ENCODE measurements at places on chromosomes 3 and 15.

- no peak for DNase-seq
These were observed 753.9 kb downstream of the TUSC7 start for GRCh38 chr3:117463276-117464115.

DNA sequence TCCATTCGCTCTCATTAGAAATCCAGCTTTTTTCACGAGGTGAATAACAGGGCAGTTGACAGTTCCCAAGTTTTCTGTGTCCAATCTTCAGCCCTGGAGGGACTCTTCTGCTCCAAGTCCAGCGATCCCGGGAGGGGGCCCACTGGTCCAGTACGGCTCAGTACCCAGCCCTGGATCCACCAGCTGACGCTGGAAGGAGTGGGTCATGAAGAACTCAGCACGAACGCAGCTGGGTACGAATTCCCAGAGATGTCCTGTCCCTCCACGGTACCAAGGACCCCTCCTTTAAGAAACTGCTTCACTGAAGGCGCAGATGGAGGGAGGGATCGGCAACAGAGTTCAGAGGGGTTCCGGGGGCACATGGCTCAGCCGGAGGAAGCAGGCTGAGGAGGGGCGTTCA is 16.5 kb upstream of the CLK3 start:
- no peak for DNase-seq

DNA sequence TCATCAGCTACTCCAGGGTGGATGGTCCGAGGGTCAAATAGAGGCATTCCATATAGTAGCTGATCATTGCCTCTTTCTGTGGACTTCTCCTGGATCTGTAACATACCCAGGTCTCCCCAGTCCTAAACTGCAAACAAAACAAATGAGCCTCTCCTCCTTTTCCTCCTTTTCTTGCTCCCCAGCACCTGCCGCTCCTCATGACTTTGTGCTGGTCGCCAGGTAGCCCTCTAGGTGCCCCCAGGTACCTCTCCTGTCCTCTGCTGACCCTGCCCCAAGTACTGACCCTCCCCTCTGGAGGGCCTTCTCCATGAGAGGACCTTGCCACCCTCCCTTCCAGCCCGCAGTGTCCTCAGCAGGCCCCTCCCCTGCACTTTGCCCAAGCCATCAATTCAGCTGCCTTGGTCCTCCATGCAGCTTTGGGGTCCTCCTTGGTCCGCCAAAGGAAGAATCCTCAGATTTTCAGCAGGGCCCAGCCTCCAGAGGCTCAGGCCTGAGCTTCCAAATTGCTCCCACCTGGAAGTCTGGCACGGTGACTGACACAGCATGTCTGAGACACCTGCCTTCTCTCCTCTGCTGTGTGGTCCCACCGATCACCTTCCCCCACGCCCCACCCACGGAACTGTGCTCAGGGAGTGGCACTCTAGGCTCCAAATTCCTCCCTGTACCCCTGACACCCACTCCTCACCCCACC is 111.0 kb downstream of the LRRK1 start:
- DNase-seq = no peak

GRCh38 chr3:50150863-50151686 is 4.0 kb upstream of the SEMA3F start:
- DNase-seq = peak; percentile 59

GRCh38 chr3:107740992-107741896 is 218.5 kb downstream of the BBX start:
- peak; percentile 14 for DNase-seq

DNA sequence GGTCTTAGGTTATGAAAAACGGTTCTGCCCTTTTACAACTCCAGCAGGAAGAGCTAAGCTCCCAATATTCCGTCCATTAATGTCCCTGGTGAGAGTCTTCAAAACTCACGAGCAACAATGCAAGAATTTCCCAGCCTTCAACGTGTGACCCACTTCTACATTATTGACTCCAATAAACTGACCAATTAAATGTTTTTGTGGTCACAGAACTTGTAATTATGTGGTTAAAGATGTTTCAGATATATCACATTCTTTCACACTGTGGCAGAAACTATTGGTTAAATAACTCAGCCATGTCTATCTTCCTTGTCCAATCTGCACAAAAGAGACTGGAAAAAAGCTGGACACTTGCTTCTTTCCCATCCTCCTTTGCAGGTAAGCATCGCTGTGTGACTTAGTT is 286.6 kb upstream of the ADAMTS9 start:
- DNase-seq = no peak

GRCh38 chr3:26422415-26422814 is 200.2 kb upstream of the LRRC3B start:
- DNase-seq = no peak

DNA sequence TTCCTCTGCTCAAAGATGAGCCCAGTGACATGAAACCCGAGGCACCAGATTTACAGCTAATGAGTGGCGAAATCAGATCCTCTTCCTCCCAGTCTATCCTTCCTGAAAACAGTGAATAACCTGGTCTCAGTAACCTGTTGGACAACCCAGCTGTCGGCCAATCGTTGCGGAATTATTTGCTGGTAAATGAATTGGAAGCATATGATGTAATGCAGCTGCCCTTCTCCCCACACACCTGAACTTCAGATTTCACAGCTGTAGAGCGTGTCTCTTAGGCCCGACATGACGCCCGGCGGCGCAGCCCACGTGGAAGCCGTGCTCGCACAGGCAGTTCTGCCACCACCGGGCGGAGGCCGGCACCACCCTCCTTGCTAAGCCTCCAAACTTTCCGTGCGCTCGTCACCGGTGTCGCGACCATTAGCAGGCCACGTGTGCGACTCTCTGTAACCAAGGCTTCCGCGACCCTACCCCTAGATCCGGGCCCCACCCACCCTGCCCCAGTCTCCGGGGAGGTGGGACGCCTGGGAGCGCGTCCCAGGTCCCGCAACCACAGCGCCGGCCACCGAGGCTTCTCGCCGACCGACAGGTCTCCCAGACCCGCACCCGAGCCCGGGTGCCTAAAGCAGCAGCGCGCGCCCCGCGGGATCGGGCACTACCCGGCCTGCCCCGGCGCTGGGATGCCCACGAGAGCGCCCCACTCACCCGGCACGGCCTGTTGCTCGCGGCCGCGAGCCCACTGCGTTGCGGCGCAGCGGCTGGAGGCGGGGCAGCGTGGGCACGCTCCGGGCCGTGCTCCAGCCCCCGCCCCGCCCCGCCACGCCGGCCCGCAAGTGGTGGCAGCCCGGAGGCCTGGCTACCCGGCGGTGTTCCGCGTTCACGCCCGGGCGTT is at the start of gene RIOX2:
RIOX2 (minus strand) TSS at position 753 of the 889 bp plus-strand sequence. CDS start 4,838 bp downstream, outside the sequence.
- peak; percentile 71 for DNase-seq

DNA sequence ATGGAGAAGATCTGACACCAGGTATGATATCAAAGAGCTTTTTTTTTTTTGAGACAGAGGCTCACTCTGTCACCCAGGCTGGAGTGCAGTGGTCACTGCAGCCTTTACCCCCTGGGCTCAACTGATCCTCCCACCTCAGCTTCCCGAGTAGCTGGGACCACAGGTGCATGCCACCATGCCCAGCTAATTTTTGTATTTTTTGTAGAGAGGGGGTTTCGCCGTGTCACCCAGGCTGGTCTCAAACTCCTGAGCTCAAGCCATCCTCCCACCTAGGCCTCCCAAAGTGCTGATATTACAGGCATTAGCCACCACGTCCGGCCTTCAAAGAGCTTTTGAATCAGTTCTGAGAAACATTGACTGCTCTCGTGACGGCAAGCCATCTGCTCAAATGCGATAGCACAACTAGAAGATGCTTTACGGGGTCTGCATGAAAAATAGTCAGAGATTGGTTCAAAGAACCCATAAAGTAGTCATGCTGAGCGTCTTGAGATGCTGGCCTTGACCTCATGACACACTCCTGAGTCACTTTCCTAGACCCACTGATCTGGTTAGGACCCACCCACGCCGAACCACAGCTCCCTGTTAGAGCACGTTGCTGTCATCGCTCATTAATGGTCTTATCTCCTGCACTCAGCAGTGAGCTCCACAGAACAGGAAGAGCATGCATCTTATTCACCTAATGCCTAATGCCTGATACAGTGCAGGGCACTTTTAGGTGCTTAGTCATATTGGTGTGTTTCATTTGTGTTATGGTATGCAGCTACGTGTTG is 57.0 kb upstream of the NR2F2 start:
- DNase-seq = peak; percentile 97

GRCh38 chr3:8436661-8437287 is 64.8 kb upstream of the LMCD1 start:
- no peak for DNase-seq

DNA sequence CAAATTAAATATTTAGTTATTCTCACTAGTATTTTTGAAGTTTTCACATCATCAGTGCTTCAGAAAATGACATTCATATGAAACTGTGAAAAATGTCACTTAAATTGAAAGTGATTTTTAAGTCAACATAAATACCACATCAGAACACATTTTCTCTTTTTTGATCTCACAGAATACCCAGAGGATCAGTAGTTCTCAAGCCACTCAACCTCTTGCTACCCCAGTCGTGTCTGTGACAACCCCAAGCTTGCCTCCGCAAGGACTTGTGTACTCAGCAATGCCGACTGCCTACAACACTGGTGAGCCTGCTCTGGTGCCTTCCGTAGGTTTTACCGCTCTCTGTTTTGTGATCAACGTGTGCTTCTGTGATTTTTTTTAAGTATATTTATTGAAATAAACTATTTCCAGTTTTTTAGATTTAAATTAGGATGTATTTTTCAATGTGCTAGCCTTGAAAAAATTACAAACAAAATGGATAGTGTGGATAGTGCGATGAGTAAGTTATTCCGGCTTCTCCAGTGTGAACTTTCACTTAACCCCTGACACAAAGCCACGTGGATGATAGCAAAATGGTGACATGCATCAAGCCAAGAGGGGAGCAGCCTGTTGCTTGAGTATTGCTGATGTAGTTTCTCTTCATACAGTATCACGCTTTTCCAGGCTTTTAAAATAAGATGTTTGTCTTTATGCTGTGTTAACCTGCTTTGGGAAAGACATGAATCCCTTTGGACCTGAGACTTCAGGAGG is 26.5 kb downstream of the LYSMD4 start:
- DNase-seq = no peak

- no peak for DNase-seq
These were observed 6.2 kb upstream of the CAPN3 start for GRCh38 chr15:42353061-42353460.

DNA sequence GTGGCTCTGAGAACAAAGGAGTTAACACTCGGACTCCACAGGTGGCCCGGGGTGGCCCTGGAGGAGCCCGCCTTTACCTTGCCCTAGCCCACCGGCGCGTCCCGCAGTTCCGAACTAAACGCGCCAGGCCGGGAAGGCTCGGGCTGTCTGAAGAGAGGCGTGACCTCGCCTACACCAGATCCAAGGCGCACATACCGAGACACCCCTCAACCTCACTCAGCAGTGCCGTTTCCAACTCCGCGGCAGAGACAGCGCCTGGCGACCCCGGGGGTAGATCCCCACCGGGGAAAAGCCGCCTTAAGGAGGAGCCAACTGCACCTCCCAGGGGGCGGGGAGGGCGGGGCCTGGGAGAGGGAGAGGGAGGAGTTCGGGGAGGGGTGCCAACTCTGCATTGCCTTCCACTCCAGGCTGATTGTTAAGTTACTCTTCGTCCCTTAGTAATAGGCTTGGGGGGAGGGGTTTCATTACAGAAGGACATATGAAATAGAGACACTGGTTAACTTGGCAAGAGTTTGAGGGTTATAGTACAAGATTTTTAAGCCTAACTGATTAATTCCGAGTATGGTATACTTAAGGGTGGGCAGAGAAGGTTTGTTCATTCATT is at the start of gene DLG1:
DLG1 (minus strand) TSS at position 272 of the 604 bp plus-strand sequence. CDS start 1,408 bp downstream, outside the sequence.
- peak; percentile 96 for DNase-seq

DNA sequence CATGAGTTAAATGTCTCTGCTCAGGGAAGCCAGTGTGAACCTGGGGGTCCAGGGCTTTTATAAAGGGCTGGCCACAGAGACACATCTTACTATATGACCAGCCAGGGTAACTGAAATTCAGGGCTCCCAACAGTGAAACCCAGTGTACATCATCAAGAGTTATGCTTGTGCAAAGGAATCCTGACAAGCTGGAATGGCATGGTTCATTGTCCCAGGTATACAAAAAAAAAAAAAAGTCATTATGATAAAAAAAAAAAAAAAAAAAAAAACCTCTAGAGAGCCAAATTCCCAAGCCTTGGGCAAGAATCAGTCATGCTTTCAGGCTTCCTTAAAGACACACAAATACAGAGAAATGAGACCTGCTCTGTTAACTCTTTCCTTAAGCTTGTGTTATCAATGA is 452.0 kb downstream of the GABRG3 start:
- no peak for DNase-seq

DNA sequence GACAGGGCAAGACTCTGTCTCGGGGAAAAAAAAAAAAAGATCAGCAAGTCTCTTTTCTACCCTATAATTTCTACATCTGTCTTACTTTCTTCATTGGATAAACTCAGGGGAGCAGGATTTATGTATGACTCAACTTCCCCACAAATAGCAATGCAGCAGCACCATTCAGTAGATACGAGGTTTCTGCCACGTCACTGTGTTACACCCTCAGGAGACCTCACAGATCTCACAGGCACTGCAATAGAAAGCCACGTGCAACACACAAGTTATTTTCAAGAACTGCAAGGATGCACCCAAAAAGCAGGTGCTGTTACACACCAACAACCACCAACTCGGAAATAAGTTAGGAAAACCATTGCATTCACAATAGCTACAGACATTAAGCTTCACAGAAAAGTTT is 30.2 kb downstream of the TSPAN3 start:
- no peak for DNase-seq

GRCh38 chr3:187122261-187122660 is 17.0 kb downstream of the RPL39L start:
- DNase-seq = no peak

- DNase-seq = no peak
These were observed 61.9 kb downstream of the REC114 start for GRCh38 chr15:73504885-73505284.

GRCh38 chr3:72536878-72537267 is 311.4 kb downstream of the SHQ1 start:
- DNase-seq = no peak

DNA sequence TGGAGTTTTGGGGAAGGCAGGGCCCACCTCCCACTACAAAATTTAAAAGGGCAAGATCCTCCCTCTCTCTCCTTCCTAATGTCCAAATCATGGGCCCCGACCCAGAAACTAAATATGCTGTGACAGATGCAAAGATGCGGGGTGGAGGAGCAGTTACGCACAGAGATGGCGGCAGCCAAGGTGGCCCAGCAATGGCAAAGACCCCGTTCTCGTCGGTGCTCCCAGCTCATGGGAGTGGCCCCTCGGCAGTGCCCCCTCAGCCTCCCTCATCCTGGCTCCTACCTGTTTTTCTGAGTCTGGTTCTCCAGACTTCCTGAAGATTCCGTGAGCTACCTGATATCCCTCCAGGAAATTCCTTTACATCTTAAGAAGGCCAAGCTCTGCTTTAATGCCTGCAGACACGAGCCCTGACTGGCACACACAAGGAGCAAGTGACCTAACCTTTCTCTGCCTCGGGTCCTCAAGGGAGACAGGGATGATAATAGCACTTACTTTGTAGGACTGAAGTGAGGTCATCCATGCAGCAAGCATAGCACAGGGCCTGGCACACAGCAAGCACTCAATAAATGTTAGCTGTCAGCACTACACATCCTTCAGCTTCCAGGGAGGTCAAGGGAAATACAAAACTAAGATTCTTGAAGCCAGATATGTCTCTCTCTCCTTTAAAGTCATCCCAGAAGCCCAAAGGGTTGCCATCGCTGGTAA is 103.5 kb downstream of the LSM3 start:
- DNase-seq = no peak

Data from RWPE1 (cell line).